CD4-positive, alpha-beta T cell (primary cell): ENCODE measurements at places on chromosomes 13 and 19. TPM values are rescaled to one million over a fixed set of nuclear protein-coding genes. Genes with fewer than 3 reads are reported as not detected.

Gene KIR3DL2
- 1.6 TPM for total RNA-seq

Gene ZNF383
- 13.1 TPM for total RNA-seq

Gene NANOS3
- total RNA-seq: 0.87 TPM

Gene SLAIN1
- 41.2 TPM for total RNA-seq

Gene CGB2
- total RNA-seq: not detected

Gene MEF2B
- total RNA-seq: 3.0 TPM

Gene LINGO3
- 0.33 TPM for total RNA-seq

Gene TLE6
- total RNA-seq: not detected
